ENCODE measurements at places on chromosomes 7 and 10. TPM values are rescaled to one million over a fixed set of nuclear protein-coding genes. Genes with fewer than 3 reads are reported as not detected.

VAX1 gene
- not detected for polyA plus RNA-seq

SLIT1 gene
- 9.7 TPM for polyA plus RNA-seq

PPP1R17 gene
- polyA plus RNA-seq, result not detected

KAZALD1 gene
- polyA plus RNA-seq, result 14.0 TPM

C7orf57 gene
- polyA plus RNA-seq, result 0.68 TPM

GRCh38 chr10:79350407-79351154, 3.3 kb downstream of the PPIF start:
- no peak for DNase-seq

DNA sequence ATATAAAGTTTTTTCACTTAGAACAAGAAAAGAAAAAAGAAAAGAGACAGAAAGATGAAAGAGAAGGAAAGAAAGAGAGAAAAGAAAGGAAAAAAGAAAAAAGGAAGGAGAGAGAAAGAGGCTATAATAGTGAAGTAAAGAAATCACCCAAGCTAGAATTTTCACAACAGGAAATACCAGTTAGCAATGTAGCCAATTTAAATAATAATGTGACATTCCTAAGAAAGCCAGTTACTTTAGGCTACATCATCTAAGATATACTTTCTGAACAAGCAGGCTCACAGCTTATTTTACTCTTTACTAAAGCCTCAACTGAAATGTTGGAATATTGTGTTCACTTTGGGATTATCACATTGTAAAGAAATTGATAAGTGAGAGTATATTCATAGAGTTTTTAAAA, 53.6 kb downstream of the GPR37 start:
- DNase-seq, result no peak

- DNase-seq, result no peak
These were observed 1.1 kb downstream of the ADRA2A start for GRCh38 chr10:111077785-111078504.

DNA sequence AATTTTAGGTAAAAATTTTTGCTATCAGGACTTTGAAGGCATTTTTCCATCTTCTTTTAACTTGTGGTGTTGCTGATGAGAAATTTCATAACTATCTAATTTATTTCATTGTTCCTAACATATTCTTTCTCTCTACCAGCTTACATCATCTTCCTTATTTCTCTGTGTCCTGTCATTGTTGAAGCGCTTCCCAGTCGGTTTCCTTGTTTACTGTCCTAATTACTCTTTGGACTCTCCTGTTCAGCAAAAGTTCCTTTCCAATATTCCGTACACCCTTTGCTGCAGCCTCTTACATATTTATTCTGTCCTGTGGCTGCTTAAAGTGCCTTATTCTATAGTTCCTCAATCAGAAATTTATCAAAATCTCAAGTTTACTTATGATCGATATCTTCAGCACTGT, 609.0 kb upstream of the FZD8 start:
- no peak for DNase-seq

DNA sequence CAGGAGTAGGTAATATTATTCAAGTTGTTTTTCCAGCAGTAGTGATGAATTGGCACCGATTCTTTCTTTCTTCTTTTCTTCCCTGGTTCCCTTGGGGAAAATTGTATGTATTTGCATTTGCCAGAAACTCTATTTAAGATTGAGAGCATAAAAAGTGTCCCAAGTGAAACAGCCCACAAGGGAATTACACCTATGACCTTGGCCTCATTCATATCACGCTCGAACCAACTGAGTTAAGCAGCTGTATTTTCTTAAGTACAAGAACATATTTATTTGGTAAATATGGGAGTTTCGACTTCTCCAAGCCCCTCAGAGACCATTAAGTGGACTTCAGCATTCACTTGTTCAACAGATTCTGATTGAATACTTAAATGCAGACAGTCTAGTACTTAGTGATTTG, 54.1 kb upstream of the MET start:
- DNase-seq, result no peak

DNA sequence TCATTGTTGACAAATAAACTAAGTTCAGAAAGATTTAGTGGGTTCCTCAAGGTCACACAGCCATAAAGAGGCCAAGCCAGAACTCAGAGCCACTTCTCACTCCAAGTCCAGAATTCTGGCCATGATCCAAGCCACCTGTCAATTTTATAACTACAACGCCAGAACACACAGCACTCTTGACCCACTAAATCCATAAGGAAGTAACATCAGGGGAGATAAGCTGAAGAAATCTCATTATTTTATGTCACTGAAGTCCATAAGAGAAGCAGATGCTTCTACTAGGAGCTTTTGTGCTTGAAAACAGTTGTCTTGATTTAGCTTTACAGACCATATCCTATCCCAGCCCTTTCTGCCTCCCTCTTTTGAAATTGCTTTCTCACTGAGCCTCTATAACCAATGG, 15.9 kb downstream of the ADAM12 start:
- no peak for DNase-seq

All from left renal cortex interstitium (tissue), 4 donors.